ENCODE measurements at places on chromosomes 7 and 10. TPM values are rescaled to one million over a fixed set of nuclear protein-coding genes. Genes with fewer than 3 reads are reported as not detected.
A peak's percentile ranks its signal among the peaks of the same experiment; 100 is the strongest.

CAV2 gene
- 251 TPM for total RNA-seq

DNA sequence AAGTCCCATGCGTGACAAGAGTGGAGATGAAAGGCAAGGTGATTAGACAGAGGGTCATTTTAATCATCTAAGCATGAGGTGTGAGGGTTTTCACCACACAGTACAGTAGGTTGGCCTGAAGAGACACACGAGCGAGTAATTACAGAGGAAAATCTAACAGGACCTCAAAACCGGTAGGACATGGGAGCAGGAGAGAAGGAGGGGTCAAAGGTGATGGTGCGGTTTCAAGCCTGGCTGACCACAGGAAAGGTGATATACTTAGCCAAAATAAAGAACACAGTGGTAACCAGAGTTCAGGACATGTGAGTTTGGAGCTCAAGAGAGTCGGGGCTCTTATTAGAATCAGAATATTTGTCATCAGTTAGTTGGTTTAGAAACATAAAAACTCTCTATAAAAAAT is 20.0 kb downstream of the GLI3 start:
- no peak for DNase-seq

ADRA2A gene
- 74.8 TPM for total RNA-seq

RHBDD2 gene
- 28.1 TPM for total RNA-seq

ELFN1 gene
- 6.2 TPM for total RNA-seq

- DNase-seq, result no peak
Measured at GRCh38 chr7:126228356-126229061, 1024.2 kb downstream of the GRM8 start.

DNA sequence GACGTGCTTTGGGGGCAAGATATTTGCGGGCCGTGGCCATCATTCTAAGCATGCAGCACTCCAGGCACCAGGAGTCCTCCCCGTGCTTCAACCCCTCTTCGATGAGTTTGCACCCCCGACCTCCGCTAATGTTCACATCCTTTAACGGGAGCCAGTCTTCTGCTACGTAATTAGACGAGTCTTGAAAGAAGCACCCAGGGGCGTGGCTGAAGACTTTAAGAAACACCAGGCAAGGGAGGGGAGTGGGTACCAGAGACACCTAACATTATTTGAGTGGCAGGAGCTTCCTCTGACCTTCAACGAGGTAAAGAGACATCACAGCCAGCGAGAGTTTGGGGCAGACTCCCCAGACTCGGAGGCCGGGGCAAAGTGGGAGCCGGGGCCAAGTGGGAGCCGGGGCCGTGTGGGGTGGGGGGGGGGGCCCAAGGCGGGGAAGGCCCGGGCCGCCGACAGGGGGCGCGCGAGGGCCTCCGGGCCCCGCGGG is 31.1 kb upstream of the TOMM7 start:
- DNase-seq, result peak; percentile 58

- no peak for DNase-seq
Measured at GRCh38 chr10:130259380-130259779, 123.2 kb downstream of the GLRX3 start.

Data from GM23248 (cell line).